ENCODE measurements at places on chromosomes 16 and 17. TPM values are rescaled to one million over a fixed set of nuclear protein-coding genes. Genes with fewer than 3 reads are reported as not detected.

Gene SMIM5
- total RNA-seq, result not detected

Gene AGRP
- not detected for total RNA-seq

Gene GUCY2D
- total RNA-seq, result not detected

Gene TMEM88
- 32.5 TPM for total RNA-seq

Gene CCL7
- 0.53 TPM for total RNA-seq

Gene COX6A2
- total RNA-seq, result not detected

Gene PDIA2
- 0.29 TPM for total RNA-seq
